ENCODE measurements at places on chromosomes 2 and 18.

- no peak for DNase-seq
Observed at GRCh38 chr18:31156821-31157763, 5.6 kb downstream of the DSC1 start.

DNA sequence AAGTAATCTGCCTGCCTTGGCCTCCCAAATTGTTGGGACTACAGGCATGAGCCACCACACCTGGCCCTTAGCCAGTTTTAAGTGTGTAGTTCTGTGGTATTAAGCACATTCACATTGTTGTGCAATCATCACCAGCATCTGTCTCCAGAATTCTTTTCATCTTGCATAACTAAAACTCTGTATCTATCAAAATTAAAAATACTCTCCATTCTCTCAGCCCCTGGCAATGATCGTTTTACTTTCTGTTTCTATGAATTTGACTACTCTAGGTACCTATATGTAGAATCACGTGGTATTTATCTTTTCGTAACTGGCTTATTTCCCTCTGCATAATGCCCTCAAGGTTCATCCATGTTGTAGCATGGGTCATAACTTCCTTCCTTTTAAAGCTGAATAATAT is 45.5 kb upstream of the CAVIN2 start:
- DNase-seq, result no peak

- DNase-seq, result no peak
Observed at GRCh38 chr2:120988051-120988699, 252.5 kb downstream of the GLI2 start.

GRCh38 chr2:23801396-23801795 is 125.5 kb downstream of the ATAD2B start:
- DNase-seq, result no peak

DNA sequence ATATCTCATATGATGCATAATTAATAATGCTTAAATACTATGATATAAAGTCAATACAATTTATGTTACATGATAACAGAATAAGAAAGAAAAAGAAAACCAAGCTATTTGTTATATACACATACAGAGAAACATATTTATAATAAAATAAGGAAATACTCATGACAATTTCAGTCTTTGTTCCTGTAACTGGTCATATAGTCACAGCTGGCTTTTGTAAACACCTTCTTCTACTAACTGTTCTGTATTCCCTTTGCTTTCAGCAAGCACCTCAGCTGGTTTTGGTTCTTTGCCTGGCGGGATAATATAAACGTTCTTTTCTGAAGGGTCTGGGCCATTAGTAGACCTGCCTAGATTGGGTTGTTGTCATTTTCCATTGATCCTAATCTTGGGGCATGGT is 158.5 kb downstream of the COPS8 start:
- DNase-seq, result no peak

DNA sequence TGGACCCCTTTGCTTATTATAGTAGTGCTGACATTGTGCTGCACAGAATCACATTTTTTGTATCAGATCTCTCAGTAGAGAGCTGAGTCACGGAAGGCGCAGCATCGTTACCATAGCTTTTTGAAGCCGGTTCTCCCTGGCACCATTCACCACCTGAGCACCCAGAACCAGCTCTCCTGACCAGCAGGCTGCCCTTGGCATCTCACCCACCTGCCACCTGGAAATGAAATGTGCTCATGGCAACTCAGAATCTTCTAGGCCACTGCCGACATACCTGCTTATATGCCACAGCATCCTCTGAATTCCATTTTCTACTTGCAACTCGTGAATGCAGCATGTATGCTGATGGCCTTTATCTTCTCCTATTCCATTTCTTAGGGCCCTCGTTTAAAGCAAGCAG is 62.7 kb downstream of the COA5 start:
- DNase-seq, result no peak

- DNase-seq, result no peak
Observed at GRCh38 chr2:215611609-215612386, 175.9 kb upstream of the FN1 start.

DNA sequence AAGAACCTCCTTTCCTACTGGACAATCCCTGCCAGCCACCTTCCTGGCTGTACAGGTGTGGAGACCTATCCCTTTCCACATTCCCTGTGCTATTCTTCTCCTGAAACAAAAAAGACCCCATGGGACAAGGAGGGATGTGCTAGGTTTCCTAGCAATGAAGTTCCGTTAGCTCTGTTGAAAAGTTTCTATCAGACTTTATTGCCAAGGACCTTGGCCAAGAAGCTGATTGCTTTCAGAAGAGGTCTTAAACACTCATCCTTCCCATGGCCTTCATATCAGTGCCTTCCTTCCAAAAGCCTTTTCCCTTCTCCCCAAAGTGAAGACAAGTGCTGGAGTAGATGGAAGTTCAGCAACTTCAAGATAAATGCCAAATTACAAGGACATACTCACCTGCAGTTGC is 194.8 kb downstream of the AGPS start:
- no peak for DNase-seq

DNA sequence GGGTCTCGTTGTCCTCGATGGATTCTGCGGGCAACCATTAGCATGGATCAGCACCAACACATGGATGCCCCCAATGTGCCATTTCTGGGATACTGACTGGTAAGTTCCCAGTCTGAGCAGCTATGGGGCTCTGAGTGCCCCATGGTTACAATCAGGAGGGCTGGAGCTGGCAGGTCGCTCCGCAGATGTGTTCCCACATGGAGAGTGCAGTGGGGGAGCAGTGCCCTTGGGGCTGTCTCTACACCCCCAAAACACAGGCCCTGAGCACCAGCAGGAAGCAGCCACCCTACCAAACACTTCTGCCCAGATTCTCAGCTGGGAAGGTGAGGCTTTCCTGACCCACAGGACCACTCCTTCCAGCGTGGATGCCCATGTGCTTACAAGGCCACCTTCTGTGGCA is 8.0 kb downstream of the NGEF start:
- no peak for DNase-seq

DNA sequence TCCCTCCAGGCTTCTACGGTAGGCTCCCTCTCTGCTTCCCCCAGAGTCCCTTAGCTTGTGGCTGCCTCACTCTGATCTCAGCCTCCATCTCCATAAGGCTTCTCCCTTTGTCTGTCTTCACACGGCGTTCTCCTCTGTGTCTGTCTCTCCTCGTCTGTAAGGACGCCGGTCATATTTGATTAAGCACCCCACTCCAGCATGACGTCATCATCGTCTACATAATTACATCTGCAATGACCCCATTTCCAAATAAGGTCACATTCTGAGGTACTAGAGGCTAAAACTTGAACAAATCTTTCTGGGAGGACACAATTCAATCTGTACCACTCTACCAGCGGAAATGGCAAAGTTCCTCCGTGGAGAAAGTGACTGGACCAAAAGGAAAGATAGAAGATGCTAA is 8.3 kb upstream of the COL6A3 start:
- DNase-seq, result no peak

DNA sequence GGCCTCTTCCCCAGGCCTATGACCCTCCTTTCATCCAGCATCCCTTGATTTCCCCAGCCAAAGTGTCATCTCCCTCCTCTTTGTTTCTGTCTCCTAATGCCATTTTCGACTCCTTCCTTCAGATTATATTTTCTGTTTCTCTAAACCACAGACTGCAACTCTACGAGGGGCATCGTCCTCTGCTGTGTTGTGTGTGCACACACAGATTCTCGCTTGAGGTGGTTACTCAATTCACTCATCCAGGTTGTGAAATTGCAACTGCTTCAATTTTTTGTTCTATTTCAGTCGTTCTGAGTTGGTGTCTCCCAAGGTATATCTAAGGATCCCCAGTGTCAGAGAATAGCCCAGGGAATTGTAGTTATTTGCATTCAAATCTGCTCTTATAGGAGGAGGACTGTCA is 113.5 kb upstream of the NDUFV2 start:
- no peak for DNase-seq

DNA sequence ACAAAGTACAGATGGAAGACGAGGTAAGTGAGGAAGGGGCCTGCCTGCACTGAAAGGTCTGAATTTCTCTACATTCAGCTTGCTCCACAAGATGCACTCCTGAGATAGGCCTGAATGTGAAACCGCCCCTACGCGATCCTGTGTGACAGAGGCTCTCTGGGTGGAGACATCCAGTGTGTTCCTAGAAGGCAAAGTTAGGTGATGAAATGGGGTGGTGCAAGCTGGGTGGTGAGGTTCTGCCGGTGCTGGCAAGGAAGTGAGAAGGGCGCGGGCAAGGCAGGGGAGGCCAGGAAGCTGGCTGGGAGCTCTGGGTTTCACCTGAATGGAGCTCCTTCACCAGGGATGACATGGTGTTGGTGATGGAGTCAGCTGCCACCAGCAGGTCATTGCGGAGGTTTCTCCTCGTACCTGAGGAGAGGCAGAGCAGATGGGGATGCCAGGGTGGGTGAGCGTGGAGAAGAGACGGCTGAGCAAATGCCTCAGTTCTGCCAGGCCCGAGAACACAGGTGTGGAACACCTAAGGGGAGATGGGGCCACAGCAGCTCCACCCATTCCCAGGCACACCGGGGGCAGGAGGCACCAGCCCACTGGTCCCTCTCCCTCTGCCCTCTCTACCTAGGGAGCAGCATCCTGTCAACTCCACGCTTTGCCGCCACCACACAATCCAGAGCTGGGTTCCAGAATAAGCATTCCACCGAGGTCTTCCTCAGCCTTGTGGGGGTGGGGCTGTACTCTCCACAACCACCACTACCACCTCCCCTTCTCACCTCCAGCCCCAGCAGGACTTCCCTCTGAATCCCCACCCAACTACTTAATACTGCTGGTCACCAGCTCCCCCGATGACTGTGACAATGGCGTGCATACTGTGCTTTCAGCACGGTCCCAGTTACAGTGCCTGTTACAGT is 45.5 kb upstream of the DNMT3A start:
- DNase-seq, result no peak

- no peak for DNase-seq
Observed at GRCh38 chr18:51053814-51054213, 23.8 kb downstream of the SMAD4 start.

- no peak for DNase-seq
Observed at GRCh38 chr18:22347606-22348511, 69.9 kb downstream of the CTAGE1 start.

DNA sequence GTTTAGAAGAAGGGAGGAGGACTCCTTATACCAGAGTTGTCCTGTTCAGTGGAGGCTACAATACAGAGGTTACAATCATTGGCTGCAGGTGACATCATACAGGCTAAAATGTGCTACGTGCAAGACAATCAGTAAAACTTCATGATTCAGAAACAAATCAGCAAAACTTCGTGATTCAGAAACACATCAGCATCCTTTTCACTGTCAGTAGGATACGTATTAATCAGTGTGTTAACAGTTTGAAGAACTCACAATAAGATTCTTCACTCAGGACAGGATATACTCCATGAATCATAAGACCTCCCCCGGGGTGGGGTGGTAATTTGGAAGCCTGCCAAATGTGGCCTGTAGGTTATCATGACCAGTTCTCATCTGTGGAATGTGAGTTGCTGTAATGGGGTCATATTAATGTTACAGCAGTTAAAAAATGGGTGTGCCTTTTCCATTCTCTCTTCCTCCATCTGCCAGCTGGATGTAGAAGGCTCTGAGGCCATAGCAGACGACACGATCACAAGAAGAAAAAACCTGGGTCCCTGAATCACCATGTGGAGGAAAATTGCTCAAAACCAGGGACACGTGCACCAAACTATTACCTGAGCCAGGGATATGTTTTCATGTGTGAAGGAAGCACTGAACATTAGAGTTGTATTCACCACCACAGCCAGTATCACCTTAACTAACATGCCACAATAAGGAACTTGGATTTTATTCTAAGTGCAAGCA is 134.8 kb upstream of the CREB1 start:
- peak; percentile 17 for DNase-seq

DNA sequence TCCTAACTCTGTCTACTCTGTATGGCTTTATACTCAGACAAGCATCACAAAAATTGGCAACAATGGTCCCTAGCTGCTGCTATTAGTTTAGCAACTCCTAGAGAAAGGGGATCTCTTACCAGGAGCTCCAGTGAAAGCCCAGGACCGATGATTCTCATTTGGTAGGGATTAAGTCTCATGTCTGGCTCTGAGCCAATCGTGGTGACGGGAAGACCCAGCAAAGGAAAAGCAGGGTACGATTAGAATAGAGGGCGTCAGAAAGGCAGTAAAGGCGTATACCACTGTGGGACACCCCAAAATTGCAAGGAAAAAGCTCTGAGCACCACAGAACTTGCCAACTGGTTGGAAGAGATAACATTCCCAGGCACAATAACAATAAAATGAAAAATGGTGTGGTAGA is 129.5 kb downstream of the MTCL1 start:
- no peak for DNase-seq

- DNase-seq, result no peak
Observed at GRCh38 chr2:85732467-85733120, 21.2 kb upstream of the ATOH8 start.

DNA sequence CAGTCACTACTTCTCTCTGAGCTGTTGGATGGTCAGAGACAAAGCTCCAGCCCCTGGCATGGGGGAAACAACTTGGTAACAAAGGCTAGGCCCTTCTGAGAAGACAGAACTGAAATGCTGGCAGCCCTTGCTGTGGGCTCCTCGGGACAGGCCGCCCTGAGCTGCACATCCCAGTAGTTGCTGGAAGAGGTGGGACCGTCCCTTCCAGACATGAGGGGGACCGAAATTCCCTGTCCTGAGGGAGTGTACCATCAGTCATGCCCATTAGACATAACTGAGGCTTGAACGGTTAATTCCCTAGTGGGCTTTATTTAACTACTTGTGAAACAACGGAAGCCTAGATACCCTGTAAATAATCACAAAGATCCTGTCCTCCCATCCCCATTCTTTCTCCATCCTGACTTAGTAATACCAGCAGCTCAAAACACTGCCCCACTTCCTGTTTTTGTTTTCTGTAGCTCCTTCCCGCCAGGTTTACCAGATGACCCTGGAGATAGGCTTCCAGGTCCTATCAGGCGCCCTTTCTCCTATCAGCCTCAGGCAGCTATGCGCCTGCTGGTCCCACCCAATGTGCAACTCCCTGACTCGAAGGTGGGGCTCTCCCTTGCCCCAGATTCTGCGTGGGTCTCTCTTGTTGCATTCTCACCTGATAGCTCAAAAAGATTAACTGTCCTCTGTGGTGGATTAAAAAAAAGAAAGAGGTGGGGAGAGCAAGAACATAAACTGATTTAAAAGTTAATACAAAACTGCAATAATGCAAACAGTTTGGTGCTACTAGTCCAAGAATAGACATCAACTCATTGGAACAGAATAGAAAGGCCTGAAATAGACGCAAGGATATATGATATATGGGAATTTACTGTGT is 37.0 kb upstream of the NT5DC4 start:
- no peak for DNase-seq

GRCh38 chr2:85781013-85781332 is 27.2 kb downstream of the ATOH8 start:
- no peak for DNase-seq

GRCh38 chr2:241511091-241511741 is 2.8 kb upstream of the STK25 start:
- no peak for DNase-seq

DNA sequence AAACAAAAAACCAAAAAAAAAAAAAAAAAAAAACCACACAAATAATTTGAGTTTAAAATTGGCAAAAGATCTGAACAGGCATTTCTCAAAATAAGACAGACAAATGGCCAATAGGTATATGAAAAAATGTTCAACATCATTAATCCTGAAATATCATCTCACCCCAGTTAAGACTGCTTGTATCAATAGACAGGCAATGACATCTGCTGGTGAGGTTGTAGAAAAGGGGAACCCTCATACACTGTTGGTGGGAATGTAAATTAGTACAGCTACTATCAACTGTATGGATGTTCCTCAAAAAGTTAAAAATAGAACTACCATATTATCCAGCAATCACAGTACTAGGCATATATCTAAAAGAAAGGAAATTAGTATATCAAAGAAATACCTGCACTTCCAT is 523.1 kb downstream of the XIRP2 start:
- DNase-seq, result no peak

Data from activated T-helper 9 cell treated with anti-CD3 and anti-CD28 coated beads, Interleukin-2, amount 50 U/mL, for 16 hours (primary cell).